ENCODE measurements at places on chromosomes 2 and 18. TPM values are rescaled to one million over a fixed set of nuclear protein-coding genes. Genes with fewer than 3 reads are reported as not detected.

DNA sequence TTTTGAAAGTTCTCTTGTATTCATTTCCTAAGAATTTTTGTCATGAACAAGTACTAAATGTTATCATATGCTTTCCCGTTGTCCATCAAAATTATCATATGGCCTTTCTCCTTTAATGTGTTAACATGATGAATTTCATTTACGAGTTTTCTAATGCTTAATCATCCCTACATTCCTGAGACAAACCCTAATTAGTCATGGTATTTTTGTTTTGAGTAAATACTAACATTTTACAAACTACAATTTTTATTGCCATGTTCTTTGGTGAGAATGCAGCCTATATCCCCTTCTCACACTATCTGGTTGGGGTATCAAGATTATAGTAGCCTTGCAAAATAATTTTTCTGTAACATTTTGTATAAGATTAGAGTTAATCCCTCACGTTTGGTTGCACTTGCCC lies 14.5 kb downstream of the SMAD2 start:
- no peak for DNase-seq

DNA sequence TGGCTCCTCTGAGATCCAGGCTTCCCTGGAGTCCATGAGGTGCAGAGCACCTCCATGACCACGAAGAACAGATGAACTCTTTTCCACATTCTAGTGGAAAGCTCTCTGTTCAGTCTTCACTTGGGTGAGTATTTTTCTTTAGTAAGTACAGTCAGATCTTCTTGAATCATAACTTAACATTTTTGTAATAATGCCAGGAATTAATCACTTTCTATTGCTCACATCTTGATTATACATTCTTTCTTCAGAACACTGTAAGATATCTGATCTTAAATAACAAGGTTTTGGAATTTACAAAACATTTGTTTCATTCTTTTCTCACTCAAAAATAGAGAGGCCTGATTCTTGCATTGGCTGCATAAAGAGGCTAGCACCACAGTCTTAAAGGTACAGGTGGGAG lies 45.4 kb upstream of the RND3 start:
- DNase-seq: peak; percentile 70

GRCh38 chr2:140363131-140363530 lies 1582.9 kb upstream of the NXPH2 start:
- no peak for DNase-seq

DNA sequence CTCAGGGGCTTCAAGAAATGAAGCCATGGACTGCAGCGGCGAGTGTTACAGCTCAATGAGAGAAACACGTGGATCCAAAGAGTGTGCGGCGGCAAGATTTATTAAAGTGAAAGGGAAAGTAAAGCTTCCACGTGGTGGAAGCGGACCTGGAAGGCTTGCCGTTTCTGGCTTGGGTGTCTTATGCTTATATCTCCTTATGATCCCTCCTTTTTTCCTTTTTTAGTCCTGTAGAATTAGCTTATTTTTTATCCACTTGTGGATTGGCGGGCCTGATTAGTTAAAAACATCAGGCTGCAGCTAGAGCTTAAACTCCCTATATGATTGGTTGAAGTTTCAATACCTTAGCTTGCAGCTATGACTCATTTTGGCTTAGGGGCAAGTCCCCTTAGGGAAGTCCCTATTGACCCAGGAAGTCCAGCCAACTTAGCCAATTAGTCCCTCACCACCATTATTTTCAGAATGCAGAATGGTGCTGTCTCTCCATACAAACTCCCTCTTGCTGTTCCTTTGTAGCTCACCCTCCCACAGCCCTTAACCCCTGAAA lies 11.6 kb upstream of the HNMT start:
- peak; percentile 69 for DNase-seq

GRCh38 chr2:159960414-159960813 lies 102.0 kb downstream of the PLA2R1 start:
- DNase-seq: peak; percentile 81

GRCh38 chr2:13558368-13558767 lies 841.6 kb downstream of the TRIB2 start:
- DNase-seq: peak; percentile 91

GRCh38 chr2:1721706-1722646 lies 22.3 kb downstream of the PXDN start:
- peak; percentile 94 for DNase-seq

GRCh38 chr18:23107718-23108117 lies 27.6 kb upstream of the CABLES1 start:
- no peak for DNase-seq

DNA sequence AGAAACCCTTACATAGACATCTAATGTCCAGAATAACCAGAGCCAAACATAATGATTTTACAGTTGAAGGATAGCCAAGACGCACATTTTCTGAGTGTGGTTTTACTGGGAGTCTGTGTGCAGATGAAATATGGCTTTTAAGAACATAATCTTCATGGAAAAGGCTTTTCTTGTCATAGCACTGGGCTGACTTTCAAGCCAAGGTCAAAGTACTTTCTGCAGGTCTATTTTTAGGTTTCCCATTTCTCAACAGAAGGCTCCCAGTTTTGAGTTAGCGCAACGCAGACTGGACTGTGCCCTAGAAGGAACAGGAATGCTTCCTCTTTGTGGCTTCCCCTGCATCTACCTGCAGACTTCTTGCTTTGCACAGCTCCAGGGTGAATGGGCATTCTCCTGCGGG lies 92.3 kb upstream of the UPP2 start:
- DNase-seq: no peak

DNA sequence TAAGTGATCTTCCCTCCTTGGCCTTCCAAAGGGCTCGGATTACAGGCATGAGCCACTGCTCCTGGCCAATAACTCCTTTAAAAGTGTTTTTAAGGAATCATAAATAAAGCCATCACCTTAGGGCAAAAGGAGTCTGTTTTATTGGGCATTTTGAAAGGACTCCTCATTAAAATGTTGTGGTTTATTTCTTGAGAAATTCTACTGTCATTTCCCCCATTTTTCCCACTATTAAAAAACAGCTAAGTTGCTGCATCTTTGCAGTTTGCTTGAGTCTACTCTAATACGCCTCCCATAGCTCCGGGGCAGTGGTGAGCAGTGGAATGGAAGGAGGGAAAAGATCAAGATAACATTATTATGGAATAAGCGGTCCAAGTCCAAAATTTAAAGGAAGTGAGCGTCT lies 293.2 kb downstream of the PIEZO2 start:
- peak; percentile 16 for DNase-seq

DNA sequence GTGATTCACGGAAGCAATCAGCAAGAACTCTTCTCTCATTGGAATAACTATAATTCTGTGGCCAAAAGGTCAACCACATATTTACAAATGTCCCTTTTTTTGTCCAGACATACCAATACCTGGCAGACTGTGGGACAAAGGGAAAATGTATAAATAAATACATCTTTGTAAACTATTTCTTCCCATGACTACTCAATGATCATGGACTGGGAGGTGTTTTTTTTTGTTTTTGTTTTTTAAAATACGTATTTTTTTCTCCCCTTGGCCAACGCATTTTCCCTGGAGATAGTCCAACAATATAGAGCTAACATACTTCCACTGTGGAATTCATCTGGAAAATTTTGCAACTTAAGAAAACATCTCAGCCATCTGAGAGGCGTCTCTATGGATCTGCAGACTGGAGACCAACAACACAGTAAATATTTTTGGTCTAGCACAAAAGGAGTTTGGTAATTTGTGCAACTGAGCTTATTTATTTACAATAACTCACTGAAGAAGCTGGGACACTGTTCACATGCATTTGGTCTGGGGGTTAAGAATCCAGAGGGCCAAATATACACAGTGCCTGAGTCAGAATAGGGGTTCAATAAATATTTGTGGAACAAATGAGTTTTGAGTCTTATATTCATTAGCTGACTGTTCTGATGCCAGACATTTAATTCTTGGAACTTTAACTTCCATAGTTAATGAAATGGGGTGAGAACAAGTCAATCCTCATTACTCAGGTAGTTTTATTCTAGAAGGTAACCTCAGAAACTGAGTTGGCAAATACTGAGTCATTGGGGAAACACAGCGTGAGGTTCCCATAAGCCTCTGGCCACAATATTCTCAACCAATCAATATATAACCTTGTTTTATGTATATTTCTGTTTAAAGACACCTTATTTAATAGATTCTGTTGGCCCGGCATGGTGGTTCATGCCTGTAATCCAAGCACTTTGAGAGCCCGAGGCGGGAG lies 36.2 kb downstream of the CCBE1 start:
- no peak for DNase-seq

GRCh38 chr18:11391661-11392060 lies 217.7 kb upstream of the SLC35G4 start:
- DNase-seq: peak; percentile 75

- DNase-seq: peak; percentile 23
These were observed 5.8 kb upstream of the SRBD1 start for GRCh38 chr2:45616658-45617411.

The LGALSL gene
- total RNA-seq: 7.6 TPM

The DOCK10 gene
- total RNA-seq: 22.7 TPM

The RAB11FIP5 gene
- 52.2 TPM for total RNA-seq

The GPAT2 gene
- total RNA-seq: not detected

The ASB18 gene
- total RNA-seq: not detected

The SPC25 gene
- total RNA-seq: 98.4 TPM

The SPRED2 gene
- 7.1 TPM for total RNA-seq

The LIMS3 gene
- total RNA-seq: 1.4 TPM

The ERICH2 gene
- total RNA-seq: 0.53 TPM
